ENCODE measurements at places on chromosomes 13 and 19.

- DNase-seq = no peak
Observed at GRCh38 chr13:20159646-20160305, 1.1 kb downstream of the GJA3 start.

- no peak for DNase-seq
Observed at GRCh38 chr19:5434970-5435641, 20.1 kb upstream of the ZNRF4 start.

GRCh38 chr13:48930918-48931317 lies 44.8 kb upstream of the FNDC3A start:
- no peak for DNase-seq

- no peak for DNase-seq
Observed at GRCh38 chr13:73146707-73147106, 87.9 kb downstream of the KLF5 start.

GRCh38 chr19:21328406-21328805 lies 804 bp downstream of the ZNF708 start:
- DNase-seq = no peak

DNA sequence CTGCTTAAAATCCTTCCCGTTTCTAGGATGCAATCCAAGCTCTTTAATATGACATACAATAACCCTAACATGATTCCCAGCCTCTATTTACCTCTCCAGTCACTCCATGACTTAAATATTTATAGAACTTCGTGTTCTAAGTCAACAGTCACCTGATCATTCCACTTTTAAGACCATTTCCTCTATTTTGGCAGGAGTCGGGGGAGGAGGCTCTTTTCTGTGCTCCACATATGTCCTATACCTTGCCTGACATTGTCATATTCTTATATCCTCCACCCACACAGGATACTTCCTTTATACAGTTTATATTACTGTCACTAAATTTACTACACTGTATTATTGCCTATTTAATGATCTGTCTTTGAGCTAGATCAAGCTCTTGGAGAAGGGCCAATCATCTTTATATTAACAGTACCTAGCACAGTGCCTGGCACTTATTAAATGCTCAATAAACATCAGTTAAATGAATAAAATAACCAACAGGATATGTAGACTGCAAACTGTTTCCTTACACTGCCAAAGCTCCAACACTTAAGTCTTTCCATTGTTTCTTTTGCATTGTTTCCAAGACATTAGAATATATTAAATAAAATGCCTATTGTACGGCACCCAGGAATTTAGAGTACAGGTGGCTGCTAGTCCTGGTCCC lies 2.7 kb downstream of the ARGLU1 start:
- DNase-seq = no peak

- peak; percentile 86 for DNase-seq
Observed at GRCh38 chr19:1068009-1069001, 1.3 kb downstream of the ARHGAP45 start.

DNA sequence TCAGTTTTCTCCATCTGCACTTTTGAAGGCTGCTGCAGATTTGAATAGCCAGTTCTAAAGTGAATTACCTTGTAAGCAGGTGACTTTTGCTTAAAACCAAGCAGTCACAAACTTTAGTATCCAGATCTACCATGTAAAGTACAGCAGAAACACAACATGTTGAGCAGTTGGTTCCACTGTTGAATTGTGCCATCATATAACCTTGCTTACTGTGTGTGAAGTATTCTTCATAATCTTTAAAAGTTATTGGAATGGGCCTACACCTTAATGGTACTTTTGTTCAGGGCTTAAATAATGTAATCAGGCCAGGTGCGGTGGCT lies 23.2 kb upstream of the MTUS2 start:
- no peak for DNase-seq

DNA sequence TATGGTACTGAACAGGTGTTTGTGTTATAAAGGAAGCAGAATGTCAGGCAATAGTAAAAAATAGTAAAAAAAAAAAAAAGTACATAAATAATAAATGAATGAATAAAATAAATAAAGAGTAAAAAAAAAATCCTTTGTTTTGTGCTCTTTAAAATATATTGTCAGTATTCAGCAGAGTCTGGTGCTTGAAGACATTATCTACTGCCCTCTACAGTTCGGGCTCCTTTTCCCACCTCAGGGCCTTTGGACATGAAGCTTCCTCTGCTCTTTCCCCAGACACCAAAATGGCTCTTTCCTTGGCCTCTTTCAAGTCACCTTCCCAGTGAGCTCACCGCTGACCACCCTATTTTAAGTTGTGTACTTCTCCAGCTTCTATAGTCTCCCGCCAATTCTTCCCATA lies 137.5 kb downstream of the TNFRSF19 start:
- no peak for DNase-seq

GRCh38 chr19:48283908-48284307 lies 14.0 kb downstream of the ZNF114 start:
- DNase-seq = no peak

GRCh38 chr13:29160862-29161261 lies 340.7 kb downstream of the MTUS2 start:
- no peak for DNase-seq

DNA sequence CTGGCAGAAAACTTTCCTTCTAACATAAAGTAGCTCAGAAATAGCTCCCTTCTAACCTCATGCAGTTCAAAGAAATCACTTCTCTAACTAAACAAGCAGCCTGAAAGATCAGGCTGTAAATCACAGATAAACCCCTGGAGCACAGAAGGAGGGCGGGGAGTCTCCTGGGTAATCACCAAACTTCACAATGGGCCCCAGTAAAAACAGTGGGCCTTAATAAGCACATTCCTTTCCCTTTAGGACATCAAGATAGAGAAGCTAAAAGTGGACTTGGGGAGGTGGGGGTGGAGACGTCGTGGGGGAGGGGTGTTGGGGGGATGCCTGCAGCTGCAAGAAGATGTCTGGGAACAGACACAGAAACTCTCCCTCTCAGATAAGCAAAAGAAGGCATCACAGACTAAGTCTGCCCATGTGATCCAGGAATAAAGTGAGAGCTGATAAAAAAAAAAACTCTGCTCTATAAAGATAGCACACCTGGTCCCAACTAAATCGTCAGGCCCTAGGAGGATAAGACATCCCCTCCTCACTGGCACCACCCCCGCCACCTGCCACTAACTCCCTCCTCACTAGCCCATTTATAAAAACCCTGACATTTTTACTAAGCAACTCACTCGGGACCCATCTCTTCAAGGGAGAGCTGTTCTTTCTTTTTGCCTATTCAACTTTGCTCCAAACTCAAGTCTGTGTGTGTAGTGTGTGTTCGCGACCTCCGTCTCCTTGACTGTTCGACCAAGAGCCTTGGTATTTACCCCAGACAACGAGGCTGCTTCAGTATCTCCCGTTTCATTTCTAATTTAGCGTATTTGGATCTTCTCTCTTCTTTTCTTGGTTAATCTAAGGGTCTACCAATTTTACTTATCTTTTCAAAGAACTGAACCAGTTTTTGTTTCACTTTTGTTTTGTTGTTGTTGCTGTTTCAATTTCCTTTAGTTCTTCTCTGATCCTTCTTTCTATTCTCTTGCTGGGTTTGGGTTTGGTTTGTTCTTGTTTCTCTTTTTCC lies 31.7 kb downstream of the DNAJC15 start:
- peak; percentile 26 for DNase-seq

DNA sequence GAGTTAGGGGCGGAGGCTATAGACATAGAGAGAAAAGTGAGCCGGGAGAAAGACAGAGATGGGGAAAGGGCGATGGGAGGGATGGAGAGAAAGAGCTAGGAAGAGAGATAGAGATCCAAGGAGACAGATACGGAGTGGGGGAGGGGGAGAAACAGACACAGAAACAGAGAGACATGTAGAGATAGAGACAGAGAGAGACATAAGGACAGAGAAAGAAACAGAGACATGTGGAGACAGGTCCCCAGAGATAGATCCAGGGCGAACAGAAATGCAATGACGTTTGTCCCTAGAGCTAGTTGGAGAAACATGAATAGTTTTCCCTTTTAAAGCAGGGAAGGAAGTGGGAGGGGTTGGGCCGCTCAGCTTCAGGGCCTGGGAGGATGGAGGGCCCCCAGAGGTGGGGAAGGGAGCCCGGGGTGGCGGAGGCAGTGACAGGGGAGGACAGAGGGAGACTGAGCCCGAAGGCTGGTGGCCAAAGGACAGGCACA lies 4.6 kb downstream of the PPP1R14A start:
- no peak for DNase-seq

GRCh38 chr13:68550330-68550729 lies 1320.2 kb upstream of the PCDH9 start:
- DNase-seq = no peak

DNA sequence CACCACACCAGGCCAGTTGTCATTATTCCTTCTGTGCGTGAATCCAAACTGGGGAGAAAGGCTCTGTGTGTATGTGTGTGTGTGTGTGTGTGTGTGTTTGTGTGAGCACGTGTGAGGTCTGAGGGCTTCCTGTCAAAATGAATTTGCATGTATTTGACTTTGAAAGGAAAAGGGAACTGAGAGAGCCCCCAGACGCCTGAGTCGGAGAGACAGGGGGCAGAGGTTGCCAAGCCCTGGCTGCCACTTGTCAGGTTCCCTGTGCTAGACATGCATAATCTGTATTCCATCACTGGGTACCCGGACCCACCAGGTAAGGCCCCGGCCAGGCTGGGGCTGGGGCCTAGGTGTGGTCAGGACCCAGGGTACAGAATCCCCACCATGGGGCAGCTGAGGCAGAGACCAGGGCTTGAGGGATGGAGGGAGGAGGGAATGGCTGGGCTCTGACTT lies at the start of gene CLEC17A:
Gene CLEC17A (plus strand): TSS at position 191 of the 447 bp plus-strand sequence. CDS start 77 bp downstream, at position 268.
- no peak for DNase-seq

DNA sequence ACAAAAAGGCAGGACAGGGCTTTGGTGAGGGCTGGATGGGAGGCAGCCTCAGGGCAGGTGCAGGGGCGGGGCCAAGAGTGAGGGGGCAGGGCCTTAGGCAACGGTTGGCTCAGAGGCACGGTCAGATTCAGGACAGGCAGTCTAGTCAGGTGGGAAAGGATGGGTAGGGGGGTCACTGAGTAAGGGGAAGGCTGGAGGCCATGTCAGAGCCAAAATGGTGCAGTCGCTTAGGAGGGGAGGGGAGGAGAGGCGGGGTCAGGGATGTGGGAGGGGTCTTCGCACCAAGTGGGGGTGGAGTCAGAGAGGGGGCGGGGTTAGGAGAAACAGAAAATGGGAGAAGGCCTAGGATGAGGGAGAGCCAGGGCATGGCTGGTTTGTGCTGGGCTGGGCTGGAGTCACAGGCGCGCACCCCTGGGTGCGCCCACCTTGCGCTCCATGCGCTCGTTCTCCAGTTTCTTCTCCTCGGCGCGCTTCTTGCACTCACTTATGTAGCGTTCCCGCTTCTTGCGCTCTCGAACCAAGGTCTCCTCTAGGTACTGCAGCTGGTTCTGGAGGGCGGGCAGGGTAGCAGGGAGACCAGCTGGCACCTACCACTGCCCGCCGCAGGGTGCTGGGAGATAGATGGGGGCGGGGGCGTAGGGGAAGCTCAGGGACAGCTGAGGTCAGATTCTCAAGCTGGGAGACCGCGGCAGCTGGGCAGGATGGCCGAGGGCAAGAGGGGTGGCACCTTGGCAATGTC lies 6.8 kb upstream of the RGL3 start:
- no peak for DNase-seq

Measured in activated CD4-positive, alpha-beta T cell treated with anti-CD3 and anti-CD28 coated beads, Interleukin-2, amount 10 ng/mL, durations not matched to agents 7 days and 5 days (primary cell).